AG04449 (cell line): ENCODE measurements at places on chromosomes 13 and 19.

GRCh38 chr13:85278851-85279250 lies 520.4 kb downstream of the SLITRK6 start:
- DNase-seq, result no peak

- DNase-seq, result no peak
These were observed 1591.0 kb upstream of the SLC10A2 start for GRCh38 chr13:104657196-104657595.

- no peak for DNase-seq
These were observed 209.7 kb downstream of the LACC1 start for GRCh38 chr13:44089452-44089851.

- peak; percentile 33 for DNase-seq
These were observed at the start of gene ZNF528 for GRCh38 chr19:52397310-52398080. Gene ZNF528 (plus strand): TSS chr19:52397849. CDS start chr19:52402014, 4,165 bp downstream.

GRCh38 chr19:2550431-2551171 lies 74.7 kb downstream of the GADD45B start:
- DNase-seq, result no peak

GRCh38 chr19:8075158-8076074 lies 22.9 kb downstream of the CCL25 start:
- no peak for DNase-seq

GRCh38 chr13:25080773-25081172 lies 15.2 kb upstream of the PABPC3 start:
- no peak for DNase-seq

DNA sequence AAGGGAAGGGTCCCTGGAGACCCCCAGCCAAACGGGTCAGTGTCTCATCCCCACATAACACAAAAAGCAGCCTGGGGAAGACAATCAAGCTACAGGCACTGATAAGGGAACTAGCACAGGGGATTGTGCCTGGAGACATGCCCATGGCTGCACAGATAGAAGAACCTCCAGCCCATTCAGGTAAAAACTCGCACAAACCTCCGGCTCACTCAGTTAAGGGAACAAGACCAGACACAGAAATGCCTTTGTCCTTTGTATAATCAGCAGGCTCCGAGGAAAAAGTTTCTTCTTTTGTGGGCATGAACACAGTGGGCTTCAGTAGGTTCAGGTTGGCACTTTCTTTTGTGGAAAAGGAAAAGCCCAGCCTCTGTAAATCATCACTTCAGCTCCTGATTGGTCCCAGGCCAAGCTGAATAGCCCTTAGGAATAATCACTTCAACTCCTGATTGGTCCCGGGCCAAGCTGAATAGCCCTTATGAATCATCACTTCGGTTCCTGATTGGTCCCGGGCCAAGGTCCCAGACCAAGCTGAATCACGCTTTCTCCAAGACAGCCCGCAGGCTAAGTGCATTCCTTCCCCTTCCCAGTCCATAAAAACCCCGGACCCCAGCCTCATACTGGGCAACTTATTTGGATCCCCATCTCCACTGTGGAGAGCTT lies 5.0 kb upstream of the ZNF230 start:
- no peak for DNase-seq

DNA sequence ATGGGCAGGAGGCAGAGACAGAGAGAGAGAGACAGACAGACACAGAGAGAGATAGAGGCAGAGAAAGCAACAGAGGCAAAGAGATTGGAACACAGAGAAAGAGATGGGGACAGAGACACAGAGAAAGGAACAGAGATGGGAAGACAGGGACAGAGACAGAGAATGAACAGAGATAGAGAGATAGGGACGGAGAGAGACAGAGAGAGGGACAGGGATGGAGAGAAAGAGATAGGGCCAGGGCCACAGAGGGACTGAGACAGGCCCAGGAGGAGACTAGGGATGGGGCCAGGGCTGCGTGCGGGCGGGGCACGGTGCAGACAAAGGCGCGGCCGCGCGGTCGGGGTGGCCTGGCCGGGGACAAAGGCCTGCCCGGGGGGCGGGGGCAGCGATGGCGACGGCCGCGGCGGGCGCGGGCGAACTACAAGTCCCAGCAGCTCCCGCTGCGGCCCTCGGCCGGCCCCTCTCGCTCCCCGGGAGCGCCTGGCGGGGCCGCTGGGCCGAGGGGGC lies at the start of gene ZNF358:
ZNF358 (plus strand) TSS at position 459 of the 507 bp plus-strand sequence. CDS start 3,140 bp downstream, outside the sequence.
- DNase-seq, result no peak

GRCh38 chr13:50375792-50376191 lies 360.5 kb downstream of the KCNRG start:
- DNase-seq, result peak; percentile 57
